ENCODE measurements at places on chromosomes 7 and 10.

GRCh38 chr7:17674166-17674942 lies 265.9 kb downstream of the SNX13 start:
- no peak for DNase-seq

GRCh38 chr7:99143521-99143852 lies 421 bp downstream of the SMURF1 start:
- DNase-seq: no peak

- no peak for DNase-seq
These were observed 41.3 kb downstream of the CNNM2 start for GRCh38 chr10:102959360-102959759.

DNA sequence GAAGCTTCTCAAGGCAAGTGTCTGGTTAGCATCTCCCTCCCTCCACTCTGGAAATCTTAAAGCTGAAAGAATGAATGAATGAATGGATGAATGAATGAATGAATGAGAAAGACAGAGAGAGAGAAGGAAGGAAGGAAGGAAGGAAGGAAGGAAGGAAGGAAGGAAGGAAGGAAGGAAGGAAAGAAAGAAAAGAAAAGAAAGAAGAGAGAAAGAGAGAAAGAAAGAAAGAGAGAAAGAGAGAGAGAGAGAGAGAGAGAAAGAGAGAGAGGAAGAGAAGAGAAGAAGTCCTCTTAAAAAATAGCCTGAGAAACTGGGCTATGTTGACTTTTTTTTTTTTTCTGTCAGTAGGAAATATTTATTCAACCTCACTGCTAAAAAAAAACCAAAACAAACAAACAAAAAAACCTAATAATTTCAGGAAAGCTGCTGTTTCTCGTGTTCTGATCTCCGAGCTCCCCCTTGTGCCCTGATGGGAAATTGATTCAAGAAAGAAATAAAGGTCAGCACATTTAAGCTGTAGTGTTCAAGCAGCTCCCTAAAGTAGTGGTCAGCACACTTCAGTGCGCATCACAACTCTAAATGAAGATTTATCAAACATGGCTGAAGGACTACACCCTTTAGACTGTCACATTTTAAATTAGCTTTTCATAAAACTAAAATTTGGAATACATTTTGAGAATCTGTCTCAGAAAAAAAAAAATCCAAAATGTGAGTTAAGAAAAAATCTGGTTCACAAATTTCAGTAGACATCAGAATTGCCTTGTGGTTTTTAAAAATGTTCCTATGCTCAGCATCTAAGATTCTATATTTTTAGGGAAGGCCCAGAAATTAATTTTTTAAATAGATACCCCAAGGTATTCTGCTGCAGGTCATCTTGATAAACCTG lies 154.3 kb downstream of the ELAPOR2 start:
- no peak for DNase-seq

GRCh38 chr7:94216944-94217461 lies 177.7 kb upstream of the COL1A2 start:
- no peak for DNase-seq

All from NCI-H2081 treated with DMSO at 0.1 percent for 48 hours (cell line).